ENCODE measurements at places on chromosomes 6 and 20.

DNA sequence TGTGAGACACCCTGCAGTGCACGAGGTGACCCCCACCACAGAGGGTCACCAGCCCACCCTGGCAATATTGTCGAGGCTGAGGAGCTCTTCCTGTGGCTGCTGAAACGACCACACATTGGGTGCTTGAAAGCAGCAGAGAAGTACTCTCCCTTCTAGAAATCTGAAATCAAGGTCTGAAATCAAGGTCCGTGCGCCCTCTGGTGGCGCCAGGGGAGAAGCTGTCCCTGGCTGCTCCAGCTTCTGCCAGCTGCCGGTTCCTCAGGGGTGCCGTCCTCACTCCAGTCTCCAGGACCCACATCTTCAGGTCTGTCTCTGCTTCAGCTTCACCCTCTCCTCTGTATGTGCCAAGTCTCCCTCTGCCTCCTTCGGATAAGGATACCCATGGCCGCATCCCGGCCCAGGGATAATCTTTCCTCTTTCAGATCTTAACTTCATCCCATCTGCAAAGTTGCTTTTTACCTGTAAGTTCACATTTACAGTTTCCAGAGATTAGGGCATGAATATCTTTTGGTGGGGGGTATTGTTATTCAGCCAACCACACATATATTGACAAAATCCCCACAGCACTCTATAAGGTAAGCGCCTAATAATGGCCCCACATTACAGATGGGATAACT is 108.3 kb upstream of the PHACTR3 start:
- peak; percentile 66 for DNase-seq

- no peak for DNase-seq
Measured at GRCh38 chr20:40892642-40893041, 136.0 kb upstream of the TOP1 start.

DNA sequence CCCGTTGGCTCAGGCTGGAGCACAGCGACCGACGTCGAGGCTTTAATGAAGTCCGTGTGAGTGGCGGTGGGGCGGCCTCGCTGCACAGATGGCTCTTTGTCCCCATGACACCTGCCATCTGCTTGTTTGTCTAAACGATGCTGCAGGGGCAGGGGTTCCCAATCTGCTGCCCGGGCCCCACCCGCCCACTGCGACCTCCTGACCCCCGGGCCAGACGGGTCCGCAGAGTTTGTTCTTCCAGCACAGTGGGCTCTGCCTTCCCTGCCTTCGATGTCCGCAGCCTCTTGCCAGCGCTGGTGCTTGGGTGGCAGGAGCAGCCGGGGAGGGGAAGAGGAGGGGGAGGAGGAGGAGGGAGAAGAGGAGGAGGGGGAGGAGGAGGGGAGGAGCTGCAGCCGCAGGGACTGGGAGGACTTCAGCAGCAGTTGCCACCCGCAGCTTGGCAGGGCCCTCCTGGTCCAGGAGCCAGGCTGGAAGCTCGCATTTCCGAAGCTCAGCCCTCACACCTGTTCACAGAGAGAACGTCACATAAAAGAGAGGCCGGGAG is 210.0 kb downstream of the DLL1 start:
- DNase-seq = peak; percentile 10

- DNase-seq = no peak
Measured at GRCh38 chr6:169657284-169657610, 44.6 kb downstream of the WDR27 start.

GRCh38 chr6:28863604-28864325 is 60.0 kb downstream of the TRIM27 start:
- DNase-seq = peak; percentile 89

- DNase-seq = no peak
Measured at GRCh38 chr20:57066126-57066900, 200.1 kb downstream of the BMP7 start.

DNA sequence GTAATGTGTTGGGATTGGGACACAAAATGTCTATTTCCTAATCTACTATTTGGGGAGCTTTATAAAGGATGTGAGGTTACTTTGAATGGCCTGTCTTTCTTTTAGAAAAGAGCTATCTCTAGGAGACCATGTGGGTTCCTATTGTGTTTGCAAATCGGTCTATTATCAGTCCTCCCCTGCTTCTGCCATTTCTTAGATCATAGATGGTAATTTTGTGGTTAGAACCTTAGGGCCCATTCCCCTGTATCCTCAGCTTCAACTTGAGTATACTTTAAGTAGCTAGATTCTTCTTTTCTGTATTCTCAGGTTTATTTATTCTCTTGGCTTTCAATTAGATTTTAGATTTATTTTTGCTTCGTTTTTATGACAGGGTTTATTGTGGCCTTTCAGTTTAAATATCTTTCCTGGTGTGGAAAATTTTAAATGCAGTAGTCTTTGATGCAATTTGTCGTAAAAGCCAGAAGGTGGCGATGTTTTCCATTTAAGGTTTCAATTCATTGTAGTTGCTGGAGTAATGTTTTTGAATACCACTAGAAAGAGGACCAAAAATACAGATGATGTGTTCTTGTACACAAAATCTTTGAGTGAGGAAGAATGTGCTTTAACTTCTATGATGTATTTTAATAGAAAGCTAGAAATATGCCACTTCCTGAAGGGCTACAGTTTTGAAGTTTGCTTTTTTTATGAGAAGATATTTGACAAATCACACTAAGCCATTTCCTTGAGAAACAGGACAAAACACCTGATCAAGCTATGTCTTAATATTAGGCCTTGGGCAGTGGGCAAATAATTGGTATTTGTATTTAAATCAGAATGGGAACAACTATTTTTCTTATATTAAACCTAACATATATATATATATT is 20.3 kb downstream of the TBPL1 start:
- DNase-seq = no peak

Data from mesothelial cell of epicardium (in vitro differentiated cells).